ENCODE measurements at places on chromosomes 6 and 20. TPM values are rescaled to one million over a fixed set of nuclear protein-coding genes. Genes with fewer than 3 reads are reported as not detected.

DNA sequence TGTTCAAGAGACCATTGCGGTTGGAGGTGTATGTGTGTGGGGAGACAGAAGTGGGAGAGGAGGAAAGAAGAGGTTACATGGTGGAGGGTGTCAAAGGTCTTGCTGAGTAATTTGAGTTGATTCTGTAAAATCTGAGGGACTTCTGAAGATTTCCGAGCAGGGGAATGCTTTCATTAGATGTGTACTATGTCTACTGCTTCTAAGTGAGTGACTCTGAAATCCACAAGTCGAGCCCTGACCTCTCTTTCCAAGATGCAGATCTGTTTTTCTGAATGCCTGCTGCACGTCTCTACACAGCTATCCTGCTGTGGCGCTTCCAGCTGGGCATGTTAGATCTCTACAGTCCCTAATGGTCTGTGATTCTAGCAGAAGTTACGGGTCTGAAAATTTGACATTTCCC is 209.8 kb downstream of the ATXN1 start:
- no peak for DNase-seq

DNA sequence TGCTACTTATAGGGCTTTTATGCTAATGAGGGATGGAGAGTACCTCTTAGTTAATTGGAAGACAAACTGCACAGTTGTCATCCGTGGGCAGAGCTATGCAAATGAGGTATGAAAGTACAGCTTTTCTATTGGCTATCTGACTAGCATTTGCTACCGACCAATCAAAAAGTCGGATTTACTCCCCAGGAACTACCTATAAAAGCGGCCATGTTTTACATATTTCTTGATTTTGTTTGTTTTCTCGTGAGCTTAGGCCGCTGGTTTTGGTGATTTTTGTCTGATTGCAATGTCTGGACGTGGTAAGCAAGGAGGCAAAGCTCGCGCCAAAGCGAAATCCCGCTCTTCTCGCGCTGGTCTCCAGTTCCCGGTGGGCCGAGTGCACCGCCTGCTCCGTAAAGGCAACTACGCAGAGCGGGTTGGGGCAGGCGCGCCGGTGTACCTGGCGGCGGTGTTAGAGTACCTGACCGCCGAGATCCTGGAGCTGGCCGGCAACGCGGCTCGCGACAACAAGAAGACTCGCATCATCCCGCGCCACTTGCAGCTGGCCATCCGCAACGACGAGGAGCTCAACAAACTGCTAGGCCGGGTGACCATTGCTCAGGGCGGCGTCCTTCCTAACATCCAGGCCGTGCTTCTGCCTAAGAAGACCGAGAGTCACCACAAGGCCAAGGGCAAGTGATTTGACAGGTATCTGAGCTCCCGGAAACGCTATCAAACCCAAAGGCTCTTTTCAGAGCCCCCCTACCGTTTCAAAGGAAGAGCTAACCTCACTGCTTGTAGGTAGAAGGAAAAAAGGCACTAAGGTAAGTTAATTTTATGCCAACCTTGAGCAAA is 36.9 kb downstream of the HFE start:
- DNase-seq = peak; percentile 100

GRCh38 chr20:46311719-46312074 is 3.4 kb upstream of the CDH22 start:
- DNase-seq = no peak

DNA sequence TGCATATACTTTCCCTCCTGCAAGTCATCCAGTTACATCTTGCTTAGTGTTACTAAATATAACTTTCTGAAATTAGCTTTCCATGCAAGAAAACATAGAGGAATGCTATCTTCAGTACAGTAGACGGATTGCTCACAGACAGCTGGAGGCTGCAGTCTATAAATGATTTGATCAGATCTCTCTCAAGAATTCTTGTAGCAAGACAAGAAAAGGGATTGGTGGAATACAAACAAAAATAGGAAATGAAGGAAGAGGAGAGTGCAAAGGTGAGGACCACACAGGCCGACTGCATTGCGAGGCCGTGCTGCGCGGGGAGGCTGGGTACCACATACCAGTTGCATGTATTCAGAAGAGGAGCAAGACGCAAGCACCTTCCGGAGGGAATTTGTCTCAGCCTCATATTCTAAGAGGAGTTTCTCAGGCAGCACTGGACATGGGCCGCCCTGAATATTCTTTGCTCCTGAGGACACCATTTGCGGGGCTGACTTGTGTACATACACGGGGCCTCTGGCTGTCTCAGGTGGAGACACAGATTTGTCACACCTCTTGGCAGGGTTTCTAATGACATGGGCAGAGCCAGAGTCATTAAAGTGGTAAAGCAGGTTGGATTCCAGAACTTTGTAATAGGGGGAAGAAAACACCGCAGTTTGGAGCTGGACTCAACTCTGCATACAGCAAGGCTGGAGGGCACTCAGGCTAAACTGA is 22.7 kb upstream of the KIF25 start:
- DNase-seq = no peak

DNA sequence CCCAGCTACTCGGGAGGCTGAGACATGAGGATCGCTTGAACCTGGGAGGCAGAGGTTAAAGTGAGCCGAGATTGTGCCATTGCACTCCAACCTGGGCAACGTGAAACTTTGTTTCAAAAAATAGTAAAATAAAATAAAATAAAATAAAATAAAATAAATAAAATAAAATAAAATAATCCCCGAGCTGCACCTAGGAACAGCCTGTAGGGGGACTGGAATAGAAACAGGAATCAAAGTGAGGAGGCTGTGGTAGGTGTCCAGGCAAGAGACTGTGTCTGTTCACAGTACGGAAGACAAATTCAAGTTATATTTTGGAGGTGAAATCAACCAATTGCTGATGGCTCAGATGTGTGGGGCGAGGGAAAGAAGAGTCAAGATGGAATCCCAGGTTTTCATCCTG is 86.2 kb downstream of the KCNB1 start:
- DNase-seq = no peak

DNA sequence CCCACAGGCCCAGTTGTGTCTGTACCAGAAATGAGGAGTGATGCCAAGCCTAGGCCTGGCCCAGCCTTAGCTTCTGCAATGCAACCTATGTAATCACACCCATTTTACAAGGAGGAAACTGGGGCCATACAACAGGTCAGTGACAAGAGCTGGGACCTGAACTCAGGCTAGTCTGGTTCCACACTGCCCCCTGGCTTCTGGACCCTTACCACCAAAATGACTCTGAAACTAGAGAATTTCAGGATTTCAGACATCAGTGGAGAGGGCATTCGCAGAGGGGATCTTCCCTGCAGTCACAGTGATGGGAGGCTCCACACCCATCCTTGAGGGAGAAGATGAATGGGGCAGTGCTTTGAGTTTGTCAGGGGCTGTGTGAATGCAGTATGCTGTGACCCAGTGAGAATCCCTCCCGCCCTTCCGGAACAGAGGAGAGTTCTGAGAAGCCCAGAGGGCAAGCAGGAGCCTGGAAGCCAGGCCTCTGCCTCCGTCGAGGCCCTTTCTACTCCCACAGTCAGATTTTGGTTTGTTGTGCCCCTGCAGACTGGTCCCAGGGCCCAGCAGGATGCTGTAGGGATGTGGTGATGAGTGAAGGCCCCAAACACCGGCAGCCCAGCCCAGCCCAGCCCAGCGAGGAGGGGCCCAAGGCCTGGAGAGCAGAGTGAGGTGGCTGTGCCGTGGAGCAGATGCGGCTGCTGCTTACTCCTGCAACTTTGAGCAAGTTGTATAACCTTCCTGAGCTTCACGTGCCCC is 48.1 kb upstream of the MYL9 start:
- peak; percentile 46 for DNase-seq

DNA sequence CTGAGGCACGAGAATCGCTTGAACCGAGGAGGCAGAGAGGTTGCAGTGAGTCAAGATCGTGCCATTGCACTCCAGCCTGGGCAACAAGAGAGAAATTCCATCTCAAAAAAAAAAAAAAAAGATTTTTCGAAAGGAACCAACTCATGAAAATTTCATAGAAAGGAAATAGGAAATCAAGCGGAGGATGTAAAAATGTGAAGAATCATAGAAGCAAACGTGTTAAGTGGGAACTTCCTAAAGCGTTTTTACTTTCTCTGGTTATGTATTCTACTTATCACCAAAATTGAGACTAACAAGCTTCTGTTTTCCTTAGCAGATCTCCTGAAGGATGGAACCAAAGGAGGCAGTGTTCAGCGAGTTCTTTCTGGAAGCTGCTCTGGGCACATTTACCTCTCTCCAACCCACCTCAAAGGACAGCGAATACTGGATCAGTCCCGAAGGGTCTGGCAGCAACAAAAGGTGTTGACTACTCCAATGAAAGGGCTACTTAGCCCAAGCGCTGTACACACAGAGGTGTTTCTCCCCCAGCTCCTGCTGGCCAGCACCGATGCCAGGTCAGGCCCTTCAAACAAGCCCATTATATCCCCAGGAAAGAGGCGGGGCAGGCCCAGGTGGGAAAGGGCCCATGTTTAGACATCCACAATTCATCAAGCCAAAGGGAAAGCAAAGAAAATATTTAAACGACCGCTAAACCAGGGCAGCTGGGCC is 327.5 kb upstream of the JARID2 start:
- DNase-seq = no peak

- DNase-seq = no peak
Measured at GRCh38 chr6:80792151-80792550, 685.7 kb downstream of the BCKDHB start.

DNA sequence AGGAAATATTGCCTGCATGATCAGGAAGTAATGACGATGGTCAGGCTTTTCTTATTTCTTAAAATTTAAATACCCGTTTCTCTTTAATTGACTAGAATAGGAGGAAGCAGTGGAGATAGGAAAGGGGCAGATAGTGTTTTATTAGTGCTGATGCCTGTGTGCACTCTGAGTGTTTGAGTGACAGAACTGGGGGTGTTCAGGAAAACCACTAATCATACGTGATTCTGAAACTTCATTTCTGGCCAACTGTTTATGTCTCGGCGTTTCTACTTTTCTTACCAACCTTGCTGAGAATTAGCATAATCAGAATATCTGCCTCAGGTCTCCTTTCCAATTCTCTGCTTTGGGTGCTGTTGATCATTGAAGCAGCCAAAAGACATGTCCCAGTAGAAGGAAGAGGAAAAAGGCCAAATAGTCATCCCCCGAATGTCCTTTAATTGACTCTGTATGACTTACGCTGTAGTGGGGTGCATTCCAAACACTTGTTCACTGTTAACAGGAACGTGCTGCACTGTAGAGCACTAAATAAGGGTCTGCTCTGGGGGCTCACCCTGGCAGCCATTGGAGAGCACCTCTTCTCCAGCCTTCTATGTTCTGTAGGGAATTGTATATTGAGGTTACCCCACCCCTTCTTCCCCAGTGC is 152.9 kb downstream of the JARID2 start:
- no peak for DNase-seq

GRCh38 chr6:45614488-45615285 is 237.0 kb upstream of the SUPT3H start:
- peak; percentile 66 for DNase-seq

- peak; percentile 7 for DNase-seq
Measured at GRCh38 chr6:158718461-158719046, 68.7 kb downstream of the SYTL3 start.

DNA sequence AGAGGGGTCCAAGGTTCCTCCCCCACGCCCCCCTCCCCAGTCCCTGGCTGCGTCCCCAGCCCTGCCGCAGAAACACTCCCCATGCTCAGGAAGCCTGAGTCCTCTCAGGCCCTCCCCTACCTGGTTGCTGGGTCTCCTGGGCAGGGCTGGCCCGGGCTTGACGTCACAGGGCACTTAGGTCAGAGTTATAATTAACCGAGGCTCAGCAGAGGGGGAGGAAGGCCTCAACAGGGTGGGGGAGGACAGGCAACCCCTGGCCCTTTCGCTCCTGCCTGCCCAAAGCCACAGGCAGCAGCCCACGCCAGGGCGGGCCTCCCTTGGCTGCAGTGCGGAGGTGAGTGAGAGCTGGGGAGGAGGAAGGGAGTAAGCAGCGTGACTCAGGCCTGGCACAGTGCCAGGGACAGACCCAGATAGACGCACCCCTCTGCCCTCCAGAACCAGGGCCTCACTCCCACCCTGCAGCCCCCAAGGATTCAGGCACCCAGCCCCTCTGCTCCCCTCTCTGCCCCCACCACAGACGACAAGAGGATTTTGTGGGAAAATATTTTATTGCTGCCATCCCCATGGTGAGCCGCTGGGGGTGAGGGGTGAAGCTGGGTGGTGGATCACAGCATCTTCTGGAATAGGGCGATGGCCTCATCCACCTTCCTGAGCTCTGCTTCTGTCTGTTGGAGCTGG is at the start of gene VWA7:
Gene VWA7, minus strand, starts transcription at position 340 of the 678 bp plus-strand sequence. CDS start 549 bp downstream, outside the sequence.
- peak; percentile 95 for DNase-seq

- DNase-seq = peak; percentile 52
Measured at GRCh38 chr6:4698901-4699659, 77.1 kb upstream of the CDYL start.

DNA sequence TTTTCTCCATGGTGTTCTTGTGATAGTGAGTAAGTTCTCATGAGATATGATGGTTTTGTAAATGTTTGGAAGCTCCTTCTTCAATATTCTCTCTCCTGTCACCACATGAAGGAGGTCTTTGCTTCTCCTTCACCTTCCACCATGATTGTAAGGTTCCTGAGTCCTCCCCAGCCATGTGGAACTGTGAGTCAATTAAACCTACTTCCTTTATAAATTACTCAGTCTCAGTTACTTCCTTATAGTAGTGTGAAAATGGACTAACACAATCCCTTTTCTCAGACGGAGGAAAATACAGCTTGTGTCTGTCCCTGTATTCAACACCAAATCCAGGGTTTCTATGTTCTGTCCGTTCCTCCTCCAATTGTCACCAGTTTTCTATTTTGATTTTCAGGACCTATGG is 181.0 kb downstream of the ALDH8A1 start:
- DNase-seq = no peak

DNA sequence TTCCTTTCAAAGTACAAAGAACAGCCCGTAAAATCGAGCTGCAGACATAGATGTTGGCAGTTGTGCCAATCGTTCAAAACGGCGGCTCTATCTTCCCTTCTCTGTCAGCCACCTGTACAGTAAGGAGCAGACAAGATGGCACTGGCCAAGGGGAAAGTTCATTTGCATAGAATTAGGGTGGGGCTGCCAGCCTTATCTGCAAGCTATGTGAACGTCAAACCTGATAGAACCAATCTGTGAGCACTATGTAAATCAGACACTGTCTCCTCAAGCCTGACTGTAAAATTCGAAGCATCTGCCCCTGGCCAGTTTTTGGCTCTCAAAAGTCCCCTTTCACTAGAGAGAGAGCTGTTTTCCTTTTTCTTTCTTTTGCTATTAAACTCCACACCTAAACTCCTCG is 374.5 kb downstream of the EPM2A start:
- DNase-seq = no peak

DNA sequence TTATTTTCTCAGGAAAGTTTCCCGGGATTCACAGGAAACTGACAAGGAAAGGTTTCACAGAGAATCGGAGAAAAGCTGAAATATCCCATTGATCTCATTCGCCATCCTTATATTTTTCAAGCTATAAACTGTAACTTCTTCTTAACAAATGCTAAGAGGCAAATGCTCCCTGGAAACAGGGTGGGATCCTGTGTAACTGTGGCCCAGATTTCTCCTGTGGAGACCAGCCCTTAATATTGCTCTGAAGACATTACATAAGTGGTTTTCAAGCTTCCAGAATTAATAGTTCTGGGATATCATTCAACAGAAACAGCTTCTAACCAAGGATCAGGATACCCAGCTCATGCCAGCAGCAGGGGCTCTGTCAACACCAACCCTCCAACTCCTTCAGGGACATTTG is 69.2 kb downstream of the THBS2 start:
- DNase-seq = no peak

The ADGRB3 gene
- 2.0 TPM for total RNA-seq

The XKR7 gene
- total RNA-seq = 0.05 TPM

The KCNK15 gene
- not detected for total RNA-seq

The ADGB gene
- total RNA-seq = not detected

The ADTRP gene
- total RNA-seq = 1.4 TPM

The IPCEF1 gene
- total RNA-seq = 1.6 TPM

The CNKSR3 gene
- total RNA-seq = 19.4 TPM

The WRNIP1 gene
- total RNA-seq = 52.1 TPM

The ROS1 gene
- 5.2 TPM for total RNA-seq

The GNAS-AS1 gene
- total RNA-seq = 1.0 TPM

The CD93 gene
- total RNA-seq = 1.5 TPM

The CASS4 gene
- total RNA-seq = 0.15 TPM

Data from M059J (cell line).